Stimulated activated CD4-positive, alpha-beta T cell treated with anti-CD3 and anti-CD28 coated beads, Interleukin-4, amount 100 ng/mL, for 4 hours (primary cell): ENCODE measurements at places on chromosomes 3 and 15.

DNA sequence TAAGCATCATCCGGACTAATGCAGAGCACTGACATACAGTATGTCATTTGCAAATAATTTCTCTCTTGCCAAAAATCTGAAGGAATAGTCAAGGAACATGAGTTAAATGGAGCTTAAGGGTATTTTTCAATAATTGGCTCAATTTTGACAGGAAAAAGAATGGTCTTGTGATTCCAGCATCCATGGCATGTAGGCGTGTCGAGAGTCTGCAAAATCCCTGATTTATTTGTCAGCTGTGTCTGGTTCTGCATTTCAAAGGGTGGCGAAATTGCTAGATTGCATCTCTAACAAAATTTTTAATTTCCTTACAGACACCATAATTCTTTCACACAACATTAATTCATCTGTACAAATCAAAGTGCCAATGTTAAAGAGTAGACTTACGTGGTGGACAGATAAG lies 65.4 kb upstream of the TBC1D23 start:
- DNase-seq: no peak

DNA sequence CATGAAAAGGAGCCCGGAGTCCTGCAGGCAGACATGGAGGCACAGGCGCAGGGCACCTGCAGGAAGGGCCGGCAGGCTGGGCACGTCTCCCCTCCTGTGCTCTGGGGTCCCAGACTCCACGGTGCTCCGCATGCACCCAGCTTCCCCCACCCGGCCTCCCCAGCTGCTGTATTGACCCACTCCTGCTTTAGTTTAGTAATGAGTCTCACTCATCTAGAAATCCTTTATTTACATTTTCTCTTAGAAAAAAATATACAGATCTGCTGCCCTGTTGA lies 8.5 kb downstream of the MESP2 start:
- no peak for DNase-seq

GRCh38 chr3:31364711-31365110 lies 168.0 kb upstream of the STT3B start:
- no peak for DNase-seq

DNA sequence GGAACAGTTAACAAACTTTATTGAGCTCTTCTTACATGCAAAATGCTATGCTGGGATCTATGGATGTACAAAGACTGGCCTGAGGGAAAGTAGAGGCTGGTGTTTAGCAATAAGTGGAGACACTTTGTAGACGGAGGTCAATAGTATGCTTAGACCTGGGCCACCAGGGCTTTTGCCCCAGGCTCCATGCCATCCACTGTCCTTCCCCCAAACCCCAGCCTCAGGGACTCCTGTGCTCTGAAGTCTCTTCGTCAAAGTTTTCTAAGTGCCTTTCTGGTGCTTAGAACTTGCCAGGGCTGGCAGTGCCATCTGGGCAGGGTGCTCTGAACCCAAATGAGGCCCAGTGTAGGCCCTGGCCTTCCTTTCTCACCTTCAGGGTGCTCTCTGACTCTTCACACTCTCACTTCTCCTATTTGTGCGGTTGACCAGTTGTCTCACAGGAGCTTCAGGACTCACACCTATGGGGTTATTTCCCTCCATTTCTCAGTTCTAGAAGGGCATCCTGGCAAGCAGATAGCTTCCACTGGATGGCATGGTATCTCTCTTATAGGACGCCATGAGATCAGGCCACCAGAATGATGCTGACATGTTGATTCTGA lies 21.8 kb upstream of the KCNAB1 start:
- DNase-seq: no peak

DNA sequence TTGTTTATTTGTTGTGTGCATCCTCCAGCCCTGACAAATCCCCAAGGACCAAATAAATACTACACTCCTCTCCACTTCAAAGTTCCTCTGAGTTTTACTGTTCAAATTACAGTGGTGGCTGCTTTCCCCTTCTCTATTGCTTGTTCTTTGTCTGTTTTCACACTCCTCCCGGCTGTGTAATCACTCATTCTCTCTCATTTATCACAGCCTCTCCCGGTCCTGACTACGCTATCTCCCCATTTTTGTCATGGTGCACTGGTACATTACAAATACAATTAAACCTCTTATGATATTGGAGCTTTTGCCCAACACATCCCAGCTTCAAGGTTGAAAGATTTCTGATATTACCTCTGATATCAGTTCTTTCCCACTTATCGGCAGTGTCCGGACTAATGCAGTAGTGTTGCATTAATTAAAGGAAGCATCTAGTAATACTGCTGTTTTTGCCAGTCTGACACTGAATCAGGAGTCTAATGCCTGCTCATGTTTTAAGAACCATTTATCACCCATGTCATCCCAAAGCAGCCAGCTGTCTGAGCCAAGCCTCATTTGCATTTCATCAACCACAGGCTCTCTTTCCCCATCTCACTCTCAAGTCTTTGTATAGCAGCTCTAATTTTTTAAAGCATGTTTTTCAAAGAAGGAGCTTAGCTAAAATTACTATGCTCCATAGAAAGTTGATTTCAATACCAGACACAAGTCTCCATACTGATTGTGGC lies 740.5 kb downstream of the ROBO2 start:
- no peak for DNase-seq

DNA sequence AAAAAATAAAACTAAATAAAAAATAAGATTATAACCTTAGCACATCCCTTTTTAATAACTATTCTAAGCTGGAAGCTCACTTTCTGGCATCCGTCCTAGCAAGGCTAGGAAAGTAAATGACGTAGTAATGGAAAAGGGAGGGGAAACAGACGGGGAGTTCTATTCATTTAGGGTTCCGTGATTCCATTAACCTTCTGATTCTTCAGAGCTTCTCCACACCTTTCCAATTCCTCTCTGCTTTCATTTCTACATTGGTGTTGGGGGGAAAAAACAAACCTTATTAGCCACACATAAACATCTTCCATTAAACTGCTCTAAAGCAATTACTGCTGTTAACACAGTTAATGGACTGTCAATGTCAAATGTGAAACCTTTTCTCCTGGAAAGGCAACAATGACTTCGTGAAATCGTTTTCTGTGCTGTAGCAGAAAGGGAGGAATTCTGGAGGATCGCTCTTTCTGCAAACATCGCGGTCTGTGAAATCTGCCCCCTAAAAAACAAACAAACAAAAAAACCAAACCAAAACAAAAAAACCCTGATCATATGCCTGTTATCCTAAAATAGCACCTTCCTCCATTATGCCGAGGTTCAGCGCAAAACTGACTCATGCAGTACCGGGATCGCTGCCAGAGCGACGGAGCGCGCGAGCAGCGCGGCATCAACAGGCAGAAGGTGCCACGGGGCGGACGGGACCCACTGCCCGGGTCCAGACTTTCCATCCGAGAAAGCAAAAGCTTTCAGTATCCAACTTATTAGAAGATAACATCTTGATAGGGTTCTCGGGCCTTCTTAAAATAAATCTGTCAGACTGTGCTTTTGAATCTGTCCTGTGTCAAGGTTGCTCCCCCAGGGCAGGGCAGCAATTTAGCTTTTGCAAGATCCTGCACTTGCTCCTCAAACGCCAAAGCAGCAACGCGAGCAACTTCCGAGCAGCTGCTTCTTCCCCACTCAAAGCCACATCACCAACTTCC lies 156.2 kb downstream of the FGF12 start:
- DNase-seq: no peak
